Right renal cortex interstitium (tissue), 3 donors: ENCODE measurements at places on chromosomes 5 and 9. TPM values are rescaled to one million over a fixed set of nuclear protein-coding genes. Genes with fewer than 3 reads are reported as not detected.

- no peak for DNase-seq
These were observed 43.1 kb downstream of the MED27 start for GRCh38 chr9:132036521-132036920.

The PKN3 gene
- polyA plus RNA-seq: 10.2 TPM

The PCDHGB3 gene
- polyA plus RNA-seq: 1.7 TPM

The IPO11 gene
- polyA plus RNA-seq: 38.3 TPM

The FOXD4L4 gene
- polyA plus RNA-seq: not detected

The AMBP gene
- 1.7 TPM for polyA plus RNA-seq

DNA sequence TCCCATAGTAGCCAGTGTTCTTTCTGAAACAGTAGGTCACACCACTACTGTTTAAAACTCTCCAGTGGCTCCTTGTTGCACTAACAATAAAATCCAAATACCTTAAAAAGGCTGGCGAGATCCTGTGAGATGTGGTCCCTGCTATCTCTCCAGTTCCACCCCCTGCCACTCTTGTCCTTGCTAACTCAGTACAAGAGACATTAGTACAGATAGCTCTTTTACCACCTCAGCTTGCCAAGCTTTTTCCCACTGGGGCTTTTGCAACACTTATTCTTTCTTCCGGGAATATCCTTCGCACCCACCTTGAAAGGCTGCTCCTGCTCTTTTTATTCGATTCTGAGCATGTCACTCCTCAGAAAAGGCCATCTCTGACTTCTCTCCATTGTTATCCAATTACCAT, 14.9 kb downstream of the NIPSNAP3B start:
- DNase-seq: no peak
